ENCODE measurements at places on chromosomes 7 and 10.

DNA sequence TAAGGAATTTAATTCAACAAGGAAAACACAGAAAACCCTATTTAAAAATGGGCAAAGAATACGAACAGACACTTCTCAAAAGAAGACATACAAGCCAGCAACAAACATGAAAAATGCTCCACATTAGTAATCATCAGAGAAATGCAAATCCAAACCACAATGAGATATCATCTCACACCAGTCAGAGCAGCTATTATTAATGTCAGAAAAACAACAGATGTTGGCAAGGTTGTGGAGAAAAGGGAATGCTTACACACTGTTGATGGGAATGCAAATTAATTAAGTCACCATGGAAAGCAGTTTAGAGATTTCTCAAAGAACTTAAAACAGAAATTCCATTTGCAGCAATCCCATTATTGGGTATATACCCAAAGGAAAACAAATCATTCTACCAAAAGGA is 55.2 kb downstream of the GCC1 start:
- no peak for DNase-seq

DNA sequence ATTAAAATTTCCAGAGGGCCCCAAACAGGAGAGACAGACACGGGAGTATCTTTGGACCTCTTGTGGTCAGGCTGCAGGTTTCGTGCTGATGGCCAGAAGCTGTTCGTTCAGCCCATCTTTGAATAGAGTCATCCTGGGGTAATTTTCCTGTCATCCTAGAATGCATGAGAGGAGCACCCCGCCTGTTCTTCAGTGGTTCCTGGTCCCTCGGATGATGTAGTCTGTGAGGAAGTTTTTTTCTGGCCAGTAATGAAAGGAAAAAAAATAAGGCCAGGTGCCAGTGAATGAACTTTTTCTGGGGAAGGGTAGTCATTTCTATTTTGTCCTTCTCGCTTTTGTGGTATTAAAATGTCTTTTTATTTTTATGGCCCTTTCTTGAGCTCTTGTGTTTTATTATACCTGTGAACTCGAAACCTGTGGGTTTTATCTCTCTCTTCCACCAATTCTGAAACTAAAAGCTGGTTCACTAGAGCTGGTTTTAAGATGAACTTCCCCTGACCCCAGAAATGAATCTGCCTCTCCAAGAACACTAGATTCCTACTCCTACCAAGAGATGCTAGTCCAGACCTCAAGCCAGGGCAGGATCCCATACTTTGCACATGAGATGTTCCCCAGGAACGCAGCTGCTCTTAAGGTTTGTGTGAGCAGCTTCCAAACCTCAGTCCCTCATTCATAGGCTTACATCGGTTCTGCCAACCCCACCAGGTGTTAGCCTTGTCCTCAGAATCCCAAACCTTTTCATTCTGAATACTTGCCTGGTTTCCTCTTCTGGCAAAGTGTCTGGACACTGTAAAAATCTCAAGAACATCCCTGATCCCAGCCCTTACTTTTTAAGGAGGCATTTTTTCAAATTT is 15.4 kb upstream of the MEST start:
- no peak for DNase-seq

DNA sequence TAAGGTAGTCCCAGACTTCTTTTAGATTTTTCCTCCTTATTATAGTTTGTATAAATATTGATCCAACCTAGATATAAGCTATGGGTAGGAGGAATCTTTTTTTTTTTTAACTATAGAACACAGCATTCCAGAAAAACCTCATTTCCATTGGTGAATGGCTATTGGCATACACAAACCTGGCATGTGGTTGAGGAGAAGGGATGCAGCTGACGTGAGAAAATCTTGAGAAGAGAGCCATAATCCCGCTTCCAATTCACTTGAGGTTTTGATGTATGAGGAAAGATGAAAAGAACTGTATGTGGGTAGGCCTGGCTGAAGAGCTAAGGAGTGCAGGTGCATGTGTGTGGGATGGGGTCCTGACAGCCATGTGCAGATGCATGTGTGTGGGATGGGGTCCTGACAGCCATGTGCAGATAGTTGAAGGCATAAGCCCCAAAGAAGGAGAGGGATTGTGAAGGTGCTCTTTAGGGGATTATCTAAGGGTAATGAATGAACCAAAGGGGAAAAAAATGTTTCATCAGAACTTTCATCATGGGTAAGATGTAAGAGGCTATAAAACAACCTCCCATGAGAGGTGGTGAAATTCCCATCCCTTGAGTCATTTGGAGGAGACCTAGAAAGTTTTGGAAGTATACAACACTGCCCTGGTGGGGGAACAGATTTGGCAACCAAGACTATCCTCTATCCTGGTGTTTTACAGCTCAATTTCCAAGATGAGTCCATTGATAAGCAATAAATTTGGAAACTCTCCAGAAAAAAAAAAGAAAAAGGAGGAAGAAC is 3.8 kb upstream of the PKD2L1 start:
- no peak for DNase-seq

GRCh38 chr7:141754939-141755338 is 9.0 kb upstream of the TAS2R3 start:
- DNase-seq, result no peak

GRCh38 chr7:83749495-83749894 is 100.6 kb upstream of the SEMA3E start:
- no peak for DNase-seq

DNA sequence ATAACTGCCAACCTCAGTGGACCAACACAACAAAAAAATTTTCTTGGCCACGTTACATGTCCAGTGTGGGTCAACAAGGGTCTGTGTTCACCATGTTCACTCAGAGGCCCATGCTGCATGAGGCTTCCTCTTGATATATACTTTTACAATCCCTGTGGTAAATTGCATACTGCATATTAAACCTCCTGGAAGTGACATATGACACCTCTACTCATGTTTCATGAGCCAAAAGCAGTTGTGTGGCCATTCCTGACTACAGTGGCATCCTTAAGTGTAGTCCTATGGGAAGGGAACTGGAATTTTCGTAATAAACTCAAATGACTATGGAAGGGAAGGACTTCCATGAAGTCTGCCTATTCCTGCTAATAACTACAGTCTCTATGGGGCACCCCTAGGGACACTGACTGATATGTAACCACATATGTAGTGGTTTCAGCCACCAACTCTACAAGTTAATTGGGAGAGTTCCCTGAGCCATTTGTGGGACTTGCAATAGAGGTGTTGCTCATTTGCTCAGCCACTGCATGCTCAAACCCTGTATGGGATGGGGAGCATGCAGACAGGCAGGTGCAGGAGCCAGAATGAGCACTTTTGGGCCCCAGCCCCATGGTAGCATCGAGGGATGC is 9.7 kb downstream of the DYNC1I1 start:
- no peak for DNase-seq

DNA sequence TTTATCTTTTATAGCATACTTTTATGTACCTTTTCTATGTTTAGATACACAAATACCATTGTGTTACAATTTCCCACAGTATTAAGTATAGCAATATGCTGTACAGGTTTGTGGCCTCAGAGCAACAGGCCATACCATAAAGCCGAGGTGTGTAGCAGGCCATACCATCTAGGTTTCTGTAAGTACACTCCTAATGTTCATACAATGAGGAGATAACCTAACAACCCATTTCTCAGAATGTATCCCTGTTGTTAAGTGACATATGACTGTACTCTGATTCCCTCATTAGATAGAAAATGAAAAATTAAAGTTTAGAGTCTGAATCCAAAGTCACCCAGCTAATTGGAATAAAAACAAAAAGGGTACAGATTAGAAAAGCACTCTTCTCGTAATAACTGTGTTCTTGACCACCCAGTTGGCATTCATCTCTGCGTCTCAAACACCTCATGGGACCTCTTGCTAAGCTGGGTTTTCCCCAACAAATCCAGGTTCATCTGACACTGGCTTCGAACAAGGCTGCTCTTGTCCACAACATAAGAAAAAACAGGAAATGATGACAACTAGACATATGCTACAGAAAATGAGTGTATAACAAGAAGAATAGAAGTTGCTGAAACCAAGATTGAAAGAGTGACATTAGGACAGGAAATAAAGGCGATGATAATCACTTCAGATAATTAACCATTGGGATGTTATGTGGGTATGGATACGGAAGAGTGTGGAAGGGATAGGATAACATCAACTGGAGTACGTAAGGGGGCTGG is 1.4 kb downstream of the NDUFB8 start:
- DNase-seq, result no peak

DNA sequence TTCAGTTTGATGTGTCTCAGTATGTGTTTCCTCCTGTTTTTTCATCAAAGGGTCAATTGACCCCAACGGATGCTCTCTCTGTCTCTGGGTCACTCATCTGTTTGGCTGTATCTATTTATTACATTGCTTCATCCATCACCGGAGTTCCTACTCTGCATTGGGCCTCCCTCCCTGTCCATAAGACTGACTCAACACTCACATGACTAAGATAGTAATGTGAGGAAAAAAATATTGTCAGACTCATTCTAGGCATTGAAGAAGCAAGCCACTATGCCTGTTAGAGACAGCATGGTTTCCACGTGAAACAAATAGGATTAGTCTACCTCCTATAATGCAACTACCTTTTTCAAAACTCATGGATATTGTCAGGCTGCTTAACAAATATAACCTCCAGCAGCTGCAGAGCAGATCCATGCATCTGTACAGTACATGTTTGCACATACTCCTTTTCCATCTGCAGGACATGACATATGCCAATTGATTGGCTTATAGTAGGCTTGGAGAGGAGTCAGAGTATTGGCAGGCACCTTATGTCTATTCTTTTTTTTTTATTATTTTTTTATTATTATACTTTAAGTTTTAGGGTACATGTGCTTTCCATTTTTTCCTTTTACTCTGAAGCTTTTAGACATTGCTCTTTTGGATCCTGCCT is 275.2 kb downstream of the LRRTM3 start:
- DNase-seq, result no peak

DNA sequence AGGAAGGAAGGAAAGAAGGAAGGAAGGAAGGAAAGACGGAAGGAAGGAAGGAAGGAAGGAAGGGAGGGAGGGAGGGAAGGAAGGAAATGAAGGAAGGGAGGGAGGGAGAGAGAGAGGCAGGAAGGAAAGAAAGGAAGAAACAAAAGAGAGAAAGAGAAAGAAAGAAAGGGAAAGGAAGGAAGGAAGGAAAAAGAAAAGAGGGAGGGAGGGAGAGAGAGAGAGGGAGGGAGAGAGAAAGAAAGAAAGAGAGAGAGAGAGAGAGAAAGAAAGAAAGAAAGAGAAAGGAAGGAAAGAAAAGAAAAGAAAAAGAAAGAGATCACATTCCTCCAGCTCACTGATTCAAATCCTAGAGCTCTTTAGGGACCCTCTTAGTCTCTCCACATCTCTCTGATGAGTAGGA is 24.7 kb downstream of the ELN start:
- no peak for DNase-seq

- DNase-seq, result no peak
Measured at GRCh38 chr7:54837168-54837567, 78.2 kb upstream of the SEC61G start.

DNA sequence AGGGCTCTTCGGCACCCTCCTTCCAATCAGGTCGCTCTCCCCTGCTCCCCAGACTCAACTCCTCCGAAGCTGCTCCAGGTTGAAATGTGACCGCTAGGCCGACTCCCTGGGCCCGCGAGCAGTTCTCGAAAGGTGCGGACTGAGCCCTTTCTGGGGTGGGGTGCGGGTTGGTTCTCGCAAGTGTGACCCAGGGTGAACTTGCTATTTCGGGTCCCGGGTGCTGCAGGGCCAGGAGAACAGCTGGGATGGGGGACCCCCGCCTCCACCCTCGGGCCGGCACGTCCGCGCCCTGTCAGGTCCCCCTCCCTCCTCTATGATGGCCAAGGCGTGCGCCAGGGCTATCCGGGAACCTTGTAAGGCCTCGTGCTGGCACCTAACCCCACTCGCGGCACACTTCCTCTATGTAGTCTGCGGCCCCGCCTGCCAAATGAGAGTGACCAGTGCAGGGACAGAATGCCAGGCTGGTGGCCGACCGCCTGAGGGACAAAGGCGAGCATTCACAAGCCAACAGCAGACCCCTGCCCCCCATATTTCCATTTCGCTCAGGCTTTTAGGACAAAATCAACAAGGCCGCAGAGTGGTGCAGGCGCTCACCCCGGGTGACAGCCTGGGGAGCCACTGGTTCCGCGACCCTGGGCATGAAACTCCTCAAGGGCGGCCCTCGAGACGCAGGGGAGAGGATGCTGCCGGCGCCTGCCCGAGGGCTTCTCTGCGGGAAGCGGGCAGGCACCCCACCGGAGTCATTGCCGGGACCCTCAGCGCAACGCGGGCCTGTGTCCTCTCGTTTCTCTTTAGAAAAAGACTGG is 13.7 kb upstream of the HOXA13 start:
- no peak for DNase-seq

DNA sequence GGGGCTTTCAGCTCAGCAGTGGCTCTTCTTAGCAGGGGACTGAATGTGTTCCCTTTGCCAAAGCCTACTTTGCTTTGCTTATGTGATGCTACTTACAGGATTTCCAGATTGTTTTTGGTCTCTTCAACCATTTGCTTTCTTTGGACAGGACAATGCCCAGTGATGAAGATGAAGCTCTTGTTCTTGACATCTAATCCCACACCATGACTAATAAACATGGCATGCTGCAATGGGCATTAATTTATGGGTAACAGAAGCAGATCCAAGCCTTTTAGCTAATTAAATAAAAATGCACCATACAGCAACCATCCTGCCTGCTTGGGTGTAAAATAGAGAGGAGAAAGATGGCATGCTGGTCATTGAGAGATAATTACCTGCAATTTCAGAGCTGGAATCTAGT is 175.5 kb upstream of the ITGB1 start:
- no peak for DNase-seq

DNA sequence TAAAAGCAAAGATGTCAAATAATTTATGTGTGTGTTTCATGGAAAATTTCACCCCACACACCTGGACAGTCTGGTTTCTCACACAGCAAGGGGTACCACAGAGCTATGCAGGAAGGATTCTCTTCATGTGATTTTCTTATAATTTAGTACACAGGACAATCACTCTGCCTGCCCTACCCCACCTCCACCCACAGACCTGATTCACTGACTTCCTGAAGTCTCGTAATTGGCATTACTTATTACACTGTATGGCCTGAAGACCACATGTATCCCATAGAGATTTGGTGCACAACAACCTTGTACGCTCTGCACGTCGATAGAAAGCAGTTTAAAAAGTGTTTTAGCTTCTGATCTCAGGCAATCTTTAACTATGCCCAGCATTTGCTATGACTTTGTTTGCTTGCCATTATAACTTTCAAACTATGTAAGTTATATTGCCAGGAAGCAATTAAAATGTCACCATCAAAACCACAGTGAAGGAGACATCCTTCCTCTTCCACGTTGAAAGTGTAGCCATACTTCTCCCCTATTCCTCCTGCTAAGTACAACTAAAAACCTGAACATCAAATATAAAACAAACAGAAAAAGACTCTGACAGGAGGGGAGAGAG is 279.4 kb upstream of the IMMP2L start:
- no peak for DNase-seq

GRCh38 chr10:34273340-34273739 is 541.8 kb downstream of the PARD3 start:
- no peak for DNase-seq

DNA sequence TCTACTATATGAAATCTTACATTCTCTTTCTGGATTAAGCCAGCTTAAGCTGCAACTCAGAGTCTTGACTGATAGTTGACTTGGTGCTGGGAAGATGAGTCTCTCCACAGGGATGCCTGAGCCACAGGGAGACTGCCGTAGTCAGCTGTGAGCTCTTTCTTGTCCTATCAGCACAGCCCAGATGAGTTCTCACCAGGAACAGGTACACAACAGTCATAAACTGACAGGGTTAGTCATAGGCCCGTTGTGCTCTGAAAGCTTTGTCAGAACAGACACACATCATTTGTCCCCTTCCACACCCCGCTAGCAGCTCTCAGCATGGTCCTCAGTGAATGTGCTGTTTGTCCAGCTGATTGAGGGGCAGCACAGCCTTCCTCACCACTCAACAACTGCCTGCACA is 221.6 kb downstream of the RPS24 start:
- no peak for DNase-seq

GRCh38 chr7:137165241-137165640 is 178.3 kb downstream of the PTN start:
- DNase-seq, result no peak
